ENCODE measurements at places on chromosomes 4 and X. TPM values are rescaled to one million over a fixed set of nuclear protein-coding genes. Genes with fewer than 3 reads are reported as not detected.

DNA sequence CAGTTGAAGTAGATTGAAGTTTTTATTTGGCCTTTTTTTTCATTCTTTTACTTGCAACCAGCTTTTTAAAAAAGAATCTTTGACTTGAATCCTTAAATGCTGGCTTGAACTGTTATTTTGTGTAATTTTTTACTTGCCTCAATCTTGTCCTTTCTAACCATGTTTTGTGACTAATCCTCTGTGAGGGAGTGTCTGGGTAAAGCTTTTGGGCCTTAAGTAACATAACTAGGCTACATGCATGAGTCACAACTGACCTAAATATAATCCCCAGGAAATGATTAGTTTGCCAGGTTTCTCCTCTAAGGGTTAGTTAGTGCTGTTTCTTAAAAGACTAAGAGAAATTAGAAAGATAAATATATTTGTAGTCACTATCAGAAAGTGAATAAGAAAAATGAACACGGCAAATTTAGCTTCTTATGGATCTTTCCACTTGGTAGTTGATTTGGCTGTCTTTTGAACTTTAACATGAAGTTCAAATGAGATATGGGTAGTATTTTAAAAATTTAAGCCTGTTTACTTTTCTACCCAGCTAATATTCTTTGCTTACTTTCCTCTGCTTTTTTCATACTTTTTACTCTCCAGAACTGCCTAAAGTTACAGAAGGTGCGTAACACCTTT, 13.0 kb downstream of the EXOC1 start:
- DNase-seq: no peak

Gene FGF5
- not detected for total RNA-seq

DNA sequence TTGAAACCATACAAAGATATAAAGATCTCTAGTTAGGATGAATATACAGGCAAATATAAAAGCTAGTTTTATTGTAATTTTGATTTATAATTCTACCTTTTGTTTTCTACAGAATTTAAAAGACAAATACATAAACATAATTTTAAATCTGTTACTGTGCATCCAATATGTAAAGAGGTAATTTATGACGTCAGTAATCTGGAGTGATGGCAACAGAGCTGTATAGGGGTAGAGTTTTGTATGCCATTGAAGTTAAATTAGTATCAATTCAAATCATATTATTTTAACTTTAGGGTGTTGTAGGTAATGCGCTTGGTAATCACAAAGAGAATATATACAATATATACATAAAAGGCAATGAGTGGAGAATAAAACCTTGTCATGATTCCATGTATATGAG, 183.7 kb upstream of the ARHGAP24 start:
- no peak for DNase-seq

DNA sequence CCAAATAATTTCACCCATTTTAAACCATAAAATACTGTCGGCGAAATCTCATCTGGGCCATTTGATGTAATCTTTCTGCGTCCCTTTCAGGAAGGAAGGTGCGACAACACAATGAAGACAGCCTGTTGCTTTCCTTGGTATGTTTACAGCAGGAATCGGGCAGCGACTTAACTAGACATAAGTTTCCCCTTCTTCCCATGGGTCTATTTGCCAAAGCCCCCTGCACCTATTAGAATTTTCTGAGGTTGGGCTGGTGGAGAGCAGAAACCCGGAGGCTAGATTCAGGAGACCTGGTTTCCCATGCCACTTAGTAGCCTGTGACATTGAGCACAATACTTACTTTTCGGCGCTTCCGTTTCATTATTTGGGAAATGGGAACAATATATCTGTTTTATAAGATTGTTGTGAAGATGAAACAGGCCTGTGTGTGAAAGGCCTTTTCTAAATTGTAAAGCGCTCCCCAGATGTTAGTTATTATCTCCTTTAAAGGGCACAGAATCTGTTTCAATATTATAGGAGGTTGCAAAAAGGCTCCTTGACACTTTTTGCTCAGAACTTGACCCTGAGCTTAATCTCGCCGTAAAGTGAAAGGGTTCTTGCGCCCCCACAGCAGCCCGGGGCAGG, 552 bp upstream of the AFF1 start:
- no peak for DNase-seq

DNA sequence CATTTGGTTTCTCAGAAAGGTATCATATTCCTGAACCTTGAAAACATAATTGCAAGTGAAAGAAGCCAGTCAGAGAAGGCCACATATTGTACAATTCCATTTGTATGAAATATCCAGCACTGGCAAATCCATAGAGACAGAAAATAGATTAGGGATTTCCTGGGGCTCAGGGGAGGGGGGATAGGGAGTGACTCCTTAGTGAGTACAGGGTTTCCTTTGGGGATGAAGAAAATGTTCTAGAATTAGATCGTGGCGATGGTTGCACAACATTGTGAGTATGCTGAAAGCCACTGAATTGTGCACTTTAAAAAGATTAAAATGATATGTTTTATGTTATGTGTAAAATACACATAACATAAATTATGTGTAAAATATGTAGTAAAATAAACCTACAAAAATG, 10.3 kb downstream of the XPNPEP2 start:
- DNase-seq: no peak

GRCh38 chr4:159035570-159035969, 67.3 kb upstream of the RAPGEF2 start:
- DNase-seq: no peak

- DNase-seq: no peak
Measured at GRCh38 chrX:97397371-97397770, 513.7 kb downstream of the RPA4 start.

DNA sequence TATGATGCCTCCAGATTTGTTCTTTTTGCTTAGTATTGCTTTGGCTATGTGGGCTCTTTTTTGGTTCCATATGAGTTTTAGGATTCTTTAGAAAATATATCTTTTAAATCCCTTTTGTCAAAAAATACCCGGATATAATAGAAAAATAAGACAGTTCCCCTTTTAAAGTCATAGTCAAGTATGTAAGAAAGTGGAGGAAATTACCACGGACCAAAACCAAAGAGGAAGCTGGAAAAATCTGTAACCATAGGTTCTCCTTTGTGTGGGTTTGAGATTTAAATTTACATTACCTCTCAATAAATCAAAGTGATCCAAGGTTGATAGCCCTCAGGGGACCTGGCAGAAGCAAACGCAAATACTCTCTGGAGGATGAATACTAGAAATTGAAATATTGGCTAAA, 58.3 kb upstream of the PACRGL start:
- DNase-seq: no peak

DNA sequence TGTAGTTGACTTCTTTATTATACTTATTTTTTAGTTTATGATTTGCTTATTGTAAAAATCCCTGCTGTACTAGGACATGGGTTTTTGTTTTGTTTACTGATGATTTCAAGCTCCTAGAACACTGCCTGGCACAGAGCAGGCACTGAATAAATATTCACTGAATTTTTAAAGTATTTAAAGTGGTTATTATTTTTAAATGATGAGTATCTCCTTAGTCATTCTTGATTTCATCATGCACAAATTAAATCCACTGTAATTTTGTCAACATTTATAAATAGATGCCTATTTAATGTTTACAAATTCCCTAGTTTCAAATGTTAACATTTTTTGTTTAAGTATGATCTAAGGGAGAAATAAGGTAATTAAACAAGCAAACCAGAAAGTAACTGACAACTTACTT, 367.9 kb upstream of the SLIT2 start:
- no peak for DNase-seq

GRCh38 chr4:56959100-56959499, 18.3 kb downstream of the NOA1 start:
- DNase-seq: no peak

Gene SPANXC
- not detected for total RNA-seq

GRCh38 chr4:17173300-17173699, 274.9 kb upstream of the LDB2 start:
- no peak for DNase-seq

GRCh38 chr4:98448908-98449307, 187.7 kb downstream of the RAP1GDS1 start:
- no peak for DNase-seq

- DNase-seq: no peak
Measured at GRCh38 chr4:16021804-16022560, 59.0 kb upstream of the FGFBP2 start.

GRCh38 chr4:107220976-107221375, 184.9 kb upstream of the DKK2 start:
- no peak for DNase-seq

Gene CSTF2
- total RNA-seq: 28.7 TPM

GRCh38 chr4:116328261-116328860, 757.0 kb downstream of the TRAM1L1 start:
- DNase-seq: no peak

Gene PRSS12
- total RNA-seq: 1.1 TPM

GRCh38 chrX:41322821-41323603, 10.9 kb upstream of the DDX3X start:
- DNase-seq: no peak

Gene IL21
- total RNA-seq: not detected

GRCh38 chrX:107673933-107674479, 45.7 kb downstream of the PRPS1 start:
- no peak for DNase-seq

DNA sequence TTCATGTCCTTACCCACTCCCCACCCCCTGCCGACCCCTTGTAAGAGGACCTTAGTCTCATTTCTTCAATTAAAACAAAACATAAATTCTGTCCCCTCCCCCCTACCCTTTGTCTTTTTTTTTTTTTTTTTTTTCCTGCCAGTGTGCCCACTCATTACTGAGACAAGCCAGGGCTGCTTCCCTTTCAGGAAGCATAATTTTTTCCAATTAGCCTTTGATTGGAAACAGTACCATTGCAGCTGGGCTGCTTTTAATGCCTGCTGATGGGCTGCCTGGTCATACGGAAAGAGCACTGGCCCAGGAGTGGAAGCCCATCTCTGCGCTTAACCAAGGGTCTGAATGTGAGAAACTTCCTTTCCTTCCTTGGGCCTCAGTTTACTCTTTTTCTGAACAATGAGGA, 18.6 kb upstream of the CAPN6 start:
- no peak for DNase-seq

Gene MAGEB5
- total RNA-seq: not detected

Gene GPC4
- 21.1 TPM for total RNA-seq

GRCh38 chr4:33715841-33716395, 2528.4 kb downstream of the ARAP2 start:
- DNase-seq: no peak
